Stimulated activated naive CD8-positive, alpha-beta T cell treated with anti-CD3 and anti-CD28 coated beads, Interleukin-15, Interleukin-2, amounts not matched to agents 100 U/mL and 50 U/mL, for 24 hours (primary cell): ENCODE measurements at places on chromosomes 13 and 19.
A peak's percentile ranks its signal among the peaks of the same experiment; 100 is the strongest.

DNA sequence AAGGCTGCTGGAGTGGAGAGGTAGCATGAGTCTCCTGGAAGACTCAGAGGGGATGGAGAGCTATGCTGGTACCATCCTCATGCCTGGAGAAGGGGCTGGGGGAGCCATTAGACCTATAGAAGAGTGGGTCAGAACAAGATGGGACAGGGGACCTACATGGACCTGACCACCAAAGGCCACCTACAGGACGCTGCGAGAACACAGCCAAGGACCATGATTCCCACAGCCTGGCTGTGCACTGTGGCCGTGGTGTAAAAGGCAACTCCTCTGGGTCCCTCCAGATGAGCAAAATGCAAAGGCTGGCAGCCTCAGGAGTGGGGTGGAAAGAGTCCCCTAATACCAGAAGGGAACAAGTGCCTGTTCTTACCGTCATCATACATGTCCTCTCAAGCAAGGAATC lies 216.2 kb downstream of the SLC7A1 start:
- no peak for DNase-seq

DNA sequence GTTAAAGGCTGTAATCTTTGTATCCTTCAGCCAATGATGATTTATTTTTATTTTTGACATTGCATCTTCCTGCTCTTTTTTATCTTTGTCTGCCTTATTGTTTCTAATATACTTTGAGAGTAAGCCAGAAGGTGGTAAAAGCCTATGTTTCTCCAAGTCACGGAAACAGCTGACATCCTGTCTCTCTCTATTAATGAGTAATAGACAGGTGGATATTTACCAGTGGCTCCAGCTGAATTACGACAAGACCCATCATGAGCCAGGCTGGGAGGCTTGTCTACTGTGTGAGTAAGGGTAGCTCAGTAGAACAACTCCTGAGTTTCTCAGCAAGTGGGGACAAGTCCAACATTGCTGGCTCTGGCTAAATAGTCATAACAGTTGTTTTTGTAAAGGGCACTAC lies 166.6 kb downstream of the NDFIP2 start:
- DNase-seq, result no peak

GRCh38 chr13:27790523-27790922 lies 1.8 kb upstream of the GSX1 start:
- no peak for DNase-seq

DNA sequence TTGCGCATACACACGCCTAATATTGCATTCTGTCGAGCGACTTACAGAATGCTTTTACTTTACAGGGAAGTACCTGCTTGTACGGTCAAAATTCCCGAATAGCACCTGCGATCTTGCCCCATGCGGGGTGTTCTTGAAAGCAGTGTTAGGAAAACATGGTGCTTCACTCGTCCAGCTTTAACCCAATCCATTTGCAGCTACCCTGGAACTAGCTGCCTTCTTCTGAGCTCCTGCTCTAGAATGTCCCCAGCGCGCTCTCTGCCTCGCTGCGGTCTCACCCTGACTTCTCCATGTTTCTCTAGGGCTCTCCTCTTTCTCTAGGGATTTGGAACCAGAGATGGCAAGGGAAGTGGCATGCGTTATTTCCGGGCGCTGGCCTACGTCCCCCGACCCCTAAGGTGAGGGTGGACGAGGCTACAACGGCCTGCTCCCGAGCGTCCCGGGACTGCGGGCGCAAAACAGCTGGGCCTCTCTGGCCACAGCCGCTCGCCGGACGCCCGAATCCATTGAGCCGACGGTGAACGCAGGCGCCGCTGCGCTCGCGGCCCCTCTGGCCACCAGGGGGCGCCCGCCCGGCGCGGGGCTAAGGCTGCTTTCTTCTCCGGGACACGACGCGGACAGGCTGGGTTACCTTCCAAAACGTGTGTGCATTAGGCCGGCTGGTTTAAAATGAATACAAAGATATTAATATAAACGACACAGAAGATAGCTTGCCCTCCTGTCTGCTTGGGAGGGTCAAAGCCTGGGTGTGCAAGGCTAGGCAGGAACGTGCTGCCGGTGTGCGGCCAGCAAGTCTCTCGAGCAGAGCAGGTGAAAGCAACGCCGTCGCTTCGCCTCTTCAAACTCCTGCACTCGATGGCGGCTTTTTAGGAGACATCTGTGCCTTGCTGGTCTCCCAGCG lies 1.8 kb upstream of the SPRY2 start:
- DNase-seq, result peak; percentile 83

DNA sequence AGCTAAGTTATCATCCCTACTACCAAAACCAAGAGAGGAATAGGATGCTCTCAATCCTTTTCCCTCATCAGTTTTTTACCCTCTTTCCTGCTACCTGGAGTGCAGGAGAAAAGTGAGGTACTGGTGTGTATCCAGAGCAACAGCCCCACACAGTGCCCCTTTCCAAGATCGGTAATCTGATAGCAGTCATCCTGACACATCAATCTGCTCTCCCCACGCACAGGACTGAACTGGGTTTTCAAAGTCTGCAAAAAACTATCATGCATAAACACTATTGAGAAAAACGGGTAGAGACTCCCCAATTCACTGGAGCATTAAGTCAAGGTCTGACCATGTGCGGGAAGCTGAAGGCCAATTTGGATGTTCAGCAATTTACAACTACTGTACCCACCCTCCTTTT lies 284.8 kb downstream of the RBM26 start:
- no peak for DNase-seq

GRCh38 chr13:24997367-24997967 lies 98.5 kb upstream of the PABPC3 start:
- DNase-seq, result peak; percentile 18

DNA sequence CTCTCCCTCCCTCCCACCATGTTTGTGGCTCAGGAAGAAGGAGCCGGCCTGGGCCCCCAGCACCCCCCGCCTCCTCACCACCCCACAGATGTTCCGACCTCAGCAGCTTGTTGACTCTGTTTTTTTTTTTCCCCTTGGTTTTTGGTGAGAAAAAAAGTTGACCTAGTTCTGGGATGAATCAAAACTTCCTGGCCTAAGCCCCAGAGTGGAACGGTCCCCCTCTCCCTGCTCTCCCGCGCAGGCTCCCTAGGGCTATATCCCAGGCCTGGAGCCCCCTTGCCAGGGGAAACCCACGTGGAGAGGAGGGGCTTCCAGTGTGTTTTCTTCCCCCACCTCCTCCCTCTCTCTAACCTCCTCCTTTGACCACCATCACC lies 4.0 kb downstream of the COL5A3 start:
- peak; percentile 35 for DNase-seq

DNA sequence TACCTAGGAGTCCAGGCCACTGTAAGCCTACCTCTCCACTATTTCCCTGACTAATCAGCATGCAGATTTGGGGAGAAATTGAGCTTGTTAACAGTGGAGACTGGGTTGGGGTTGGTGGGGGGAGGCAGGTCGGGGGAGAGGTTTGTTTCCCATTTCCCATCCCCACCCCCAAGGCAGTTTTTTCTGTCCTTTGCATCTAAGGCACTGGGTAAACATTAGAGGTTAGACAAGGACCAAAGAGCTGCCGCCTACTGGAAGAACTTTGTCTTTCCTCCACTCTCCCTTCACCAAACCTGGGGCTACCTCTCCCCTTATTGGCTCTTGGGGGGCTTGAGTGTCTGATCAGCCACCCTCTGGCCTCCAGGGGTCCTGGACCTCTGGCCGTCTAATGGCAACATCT lies 953 bp downstream of the KCNN4 start:
- no peak for DNase-seq

GRCh38 chr13:33107361-33107760 lies 91.1 kb downstream of the KL start:
- DNase-seq, result no peak

DNA sequence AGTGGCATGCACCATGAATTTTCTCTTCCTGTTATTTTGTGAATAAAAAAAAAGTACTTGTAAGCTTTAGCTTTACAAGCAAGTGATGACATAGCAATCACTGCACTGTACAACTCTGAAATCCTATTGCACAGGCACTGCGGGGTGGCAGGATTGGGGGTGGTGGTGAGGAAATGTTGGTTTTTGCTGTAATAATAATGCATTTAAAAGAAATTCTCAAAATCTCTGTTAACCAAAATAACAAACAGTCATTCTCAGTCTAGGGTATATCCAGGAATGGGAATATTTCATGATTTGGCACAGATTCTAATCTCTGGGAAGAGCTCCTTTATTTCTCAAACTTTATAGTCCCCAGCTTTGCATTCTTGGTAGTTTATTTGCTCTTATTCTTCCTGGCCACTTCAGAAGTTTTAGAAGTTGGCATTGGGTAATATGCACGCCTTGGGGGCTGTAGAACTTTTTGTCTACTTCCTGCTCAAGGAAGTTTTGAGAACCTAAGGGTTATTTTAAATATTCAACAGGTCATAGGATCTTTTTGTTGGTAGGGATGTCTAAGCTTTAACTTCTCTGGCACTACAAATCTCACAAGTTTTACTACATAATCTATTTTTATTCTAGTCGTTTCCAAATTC lies 353.0 kb upstream of the KLF12 start:
- DNase-seq, result no peak

- DNase-seq, result no peak
These were observed 133.4 kb upstream of the PEG3 start for GRCh38 chr19:56973713-56974555.

DNA sequence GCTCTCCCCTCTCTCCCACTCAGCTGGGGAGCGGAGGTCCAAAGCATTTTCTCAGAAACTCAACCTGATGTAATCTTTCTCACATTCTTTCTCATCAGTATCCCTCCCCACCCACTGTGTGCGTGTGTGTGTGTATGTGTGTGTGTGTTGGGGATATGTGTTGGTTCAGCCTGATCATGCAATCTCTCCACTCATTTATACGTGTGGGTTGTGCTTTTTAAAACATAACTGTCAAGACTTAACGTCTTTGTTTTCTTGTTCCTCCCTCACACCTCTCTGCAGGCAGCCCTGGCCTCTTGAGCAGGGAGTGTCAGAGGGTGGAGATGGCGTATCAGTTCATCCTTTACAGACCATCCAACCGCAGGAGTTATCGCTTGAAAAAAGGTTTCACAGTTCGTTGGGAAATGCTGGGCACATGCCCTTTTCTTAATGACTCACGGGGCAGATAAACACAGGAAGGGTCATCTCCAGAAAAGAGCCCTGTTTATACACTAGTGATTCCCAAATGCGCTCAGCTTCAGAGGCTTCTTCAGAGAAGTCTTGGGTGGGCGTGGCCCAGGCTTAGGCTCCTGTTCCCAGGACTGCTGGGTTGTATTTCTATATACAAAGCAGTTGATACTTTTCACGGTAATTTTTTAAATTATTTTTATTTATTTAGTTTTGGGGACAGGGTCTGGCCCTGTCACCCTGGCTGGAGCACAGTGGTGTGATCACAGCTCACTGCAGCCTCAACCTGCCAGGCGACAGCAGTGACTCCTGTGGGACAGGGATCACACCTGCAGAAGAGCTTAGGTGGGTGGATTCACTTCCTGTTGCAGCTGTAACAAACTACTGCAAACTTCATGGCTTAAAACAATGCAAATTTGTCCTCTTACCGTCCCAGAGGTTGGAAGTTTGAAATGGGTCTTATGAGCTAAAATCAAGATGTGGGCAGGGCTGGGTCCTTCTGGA lies 60.3 kb downstream of the CCDC70 start:
- DNase-seq, result no peak
